ENCODE measurements at places on chromosomes 16 and 17.

- no peak for DNase-seq
Measured at GRCh38 chr16:69610356-69610755, 44.6 kb downstream of the NFAT5 start.

- no peak for DNase-seq
Measured at GRCh38 chr17:48625495-48626244, 488 bp downstream of the HOXB9 start.

DNA sequence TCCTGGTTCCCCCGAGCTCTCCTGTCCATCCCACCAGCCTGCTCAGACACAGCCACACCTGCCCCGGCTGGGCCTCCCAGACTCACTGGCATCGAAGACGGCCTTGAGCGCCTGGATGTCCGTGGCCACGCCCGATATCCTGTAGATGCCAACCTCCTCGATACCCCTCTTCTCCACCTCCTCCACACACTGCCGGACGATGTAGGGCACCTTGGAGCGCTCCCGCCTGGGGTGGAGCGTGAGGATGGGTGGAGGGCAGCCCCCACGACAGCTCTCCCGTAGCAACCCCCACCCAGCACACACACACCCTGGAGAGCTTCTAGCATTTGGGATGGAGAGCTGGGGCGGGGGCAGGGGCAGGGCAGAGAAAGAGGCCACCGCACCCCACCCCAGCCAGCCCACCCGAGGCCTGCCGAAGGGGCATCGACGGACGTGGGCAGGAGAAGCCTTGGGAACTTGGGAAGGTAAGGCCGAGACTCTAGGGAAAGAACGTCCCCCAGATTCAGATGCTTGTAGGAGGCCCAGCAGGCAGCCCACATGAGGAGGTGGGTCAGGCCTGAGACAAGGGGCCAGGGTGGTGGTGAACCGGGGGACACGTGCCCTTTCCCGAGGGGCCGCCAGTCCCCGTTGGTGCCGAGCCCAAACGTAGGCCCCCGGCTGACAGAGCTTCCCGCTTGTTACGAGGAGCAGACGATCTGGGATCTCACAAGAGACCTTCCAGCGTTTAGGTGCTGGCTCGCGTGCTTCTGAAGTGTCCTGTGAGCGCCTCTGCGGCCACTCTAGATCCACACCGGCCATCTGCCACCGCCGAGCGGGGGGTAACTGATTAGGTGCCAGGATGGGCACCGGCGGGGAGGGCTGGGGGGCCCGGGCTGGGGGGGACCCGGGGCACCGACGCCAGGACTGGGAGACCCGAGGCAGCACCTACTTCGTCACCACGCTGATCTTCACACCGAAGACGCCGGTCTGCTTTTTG lies 15.1 kb downstream of the TIMM22 start:
- DNase-seq, result no peak

GRCh38 chr16:12833926-12834325 lies 30.2 kb upstream of the CPPED1 start:
- no peak for DNase-seq

- DNase-seq, result no peak
Measured at GRCh38 chr16:56589141-56590039, at the start of gene MT3. Gene MT3 (plus strand): TSS chr16:56589528. CDS start chr16:56589591, 63 bp downstream.

Data from inflammatory macrophage treated with lipopolysaccharide for 4 hours (primary cell).